ENCODE measurements at places on chromosomes 5 and 9. TPM values are rescaled to one million over a fixed set of nuclear protein-coding genes. Genes with fewer than 3 reads are reported as not detected.

- no peak for DNase-seq
These were observed 61.7 kb upstream of the IFNK start for GRCh38 chr9:27462434-27462833.

DNA sequence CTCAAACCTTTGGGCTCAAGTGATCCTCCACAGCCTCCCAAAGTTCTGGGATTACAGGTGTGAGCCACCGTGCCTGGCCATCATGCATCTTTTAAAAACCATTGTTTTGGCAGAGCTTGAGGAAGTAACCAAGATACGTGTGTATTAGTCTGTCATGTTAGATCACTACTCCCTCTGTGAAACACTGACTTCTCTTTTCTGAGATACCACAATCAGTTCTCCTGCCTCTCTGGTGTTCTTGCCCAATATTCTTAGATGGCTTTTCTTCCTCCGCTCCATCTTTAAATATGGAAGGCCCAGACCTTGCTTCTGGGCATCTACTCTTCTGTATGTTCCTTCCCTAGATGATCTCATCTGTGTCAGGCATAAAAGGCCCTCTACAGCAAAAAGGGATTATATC lies 14.2 kb upstream of the CCNB1 start:
- DNase-seq, result no peak

GRCh38 chr9:131851414-131851813 lies 111.5 kb upstream of the RAPGEF1 start:
- DNase-seq, result no peak

NELFB gene
- total RNA-seq, result 57.9 TPM

DNA sequence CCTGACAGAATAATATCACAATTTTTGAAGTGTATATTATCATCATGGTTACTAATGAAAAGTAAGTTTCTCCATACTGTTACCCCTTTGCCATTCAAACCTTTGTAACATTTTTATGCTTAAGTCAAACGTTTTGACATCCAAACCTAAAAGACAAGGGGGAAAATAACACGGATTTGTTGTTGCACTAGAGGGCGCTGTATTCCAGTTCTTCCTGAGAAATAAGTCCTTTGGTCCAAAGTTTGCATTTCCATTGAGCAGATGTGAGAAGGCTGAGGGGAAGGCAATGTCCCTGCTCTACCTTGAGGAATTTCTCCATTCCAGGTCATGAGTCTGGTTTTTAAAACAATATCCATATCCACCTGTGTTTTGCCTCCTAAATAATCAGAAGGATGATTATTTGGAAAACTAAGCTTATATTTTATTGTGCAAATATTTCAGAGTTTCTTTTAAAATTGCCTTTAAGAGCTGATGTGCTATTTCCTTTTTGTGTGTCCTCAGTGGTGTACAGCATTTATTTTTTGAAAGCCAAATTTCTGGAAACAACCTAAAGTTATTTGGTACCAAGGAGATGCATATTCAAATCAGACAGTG lies 9.7 kb downstream of the LECT2 start:
- DNase-seq, result peak; percentile 19

- no peak for DNase-seq
These were observed 176.9 kb downstream of the DENND1A start for GRCh38 chr9:123753016-123753415.

DNA sequence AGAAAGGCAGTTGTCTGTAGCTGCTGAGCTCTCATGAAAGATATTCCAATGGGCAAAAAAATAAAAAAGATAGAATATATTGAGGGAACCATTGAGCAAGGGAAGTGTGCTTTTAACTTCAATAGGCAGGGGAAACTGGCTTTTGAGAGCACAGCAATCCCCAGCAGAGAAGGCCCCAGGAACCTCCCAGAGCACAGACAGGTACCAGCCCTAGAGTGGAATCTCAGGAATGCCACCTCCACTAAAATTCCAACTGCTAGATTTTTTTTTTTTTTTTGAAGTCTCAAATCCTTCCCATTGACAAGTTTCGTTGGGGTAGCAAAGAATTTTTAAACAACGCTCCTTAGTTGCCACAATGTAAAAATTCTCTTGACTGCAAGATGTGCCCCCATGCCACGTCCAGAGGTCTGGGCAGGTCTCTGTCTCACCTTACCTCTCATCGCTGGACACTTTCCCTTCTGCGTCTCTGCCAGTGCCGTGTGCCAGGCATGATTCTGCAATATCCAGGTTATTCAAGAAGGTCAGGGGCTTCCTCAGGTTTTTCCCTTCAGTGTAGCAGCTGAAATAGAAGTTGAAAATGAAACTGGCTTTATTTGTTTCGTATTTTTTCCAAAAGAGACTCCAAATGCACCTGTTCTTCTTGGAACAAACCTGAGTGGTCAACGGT lies 64.2 kb upstream of the IRX1 start:
- DNase-seq, result no peak

- no peak for DNase-seq
These were observed 239.9 kb downstream of the FAM114A2 start for GRCh38 chr5:153798830-153799229.

DNA sequence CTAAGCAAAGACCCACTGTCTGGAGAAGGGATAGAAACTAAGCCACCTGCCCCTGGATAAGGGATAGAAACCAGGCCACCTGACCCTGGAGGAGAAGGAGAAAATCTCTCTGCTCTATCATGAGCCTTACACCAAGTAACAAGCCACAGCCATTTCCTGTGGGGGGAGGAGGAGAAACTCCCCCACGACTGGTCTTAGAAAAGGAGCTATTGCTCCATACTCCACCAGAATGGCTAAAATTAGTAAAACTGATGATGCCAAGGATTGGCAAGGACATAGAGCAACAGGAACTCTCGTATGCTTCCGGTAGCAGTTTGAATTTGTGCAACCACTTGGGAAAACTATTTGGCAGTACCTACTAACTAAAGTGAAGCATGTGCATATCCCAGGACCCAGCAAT lies 70.8 kb downstream of the ACTL7B start:
- DNase-seq, result no peak

DNA sequence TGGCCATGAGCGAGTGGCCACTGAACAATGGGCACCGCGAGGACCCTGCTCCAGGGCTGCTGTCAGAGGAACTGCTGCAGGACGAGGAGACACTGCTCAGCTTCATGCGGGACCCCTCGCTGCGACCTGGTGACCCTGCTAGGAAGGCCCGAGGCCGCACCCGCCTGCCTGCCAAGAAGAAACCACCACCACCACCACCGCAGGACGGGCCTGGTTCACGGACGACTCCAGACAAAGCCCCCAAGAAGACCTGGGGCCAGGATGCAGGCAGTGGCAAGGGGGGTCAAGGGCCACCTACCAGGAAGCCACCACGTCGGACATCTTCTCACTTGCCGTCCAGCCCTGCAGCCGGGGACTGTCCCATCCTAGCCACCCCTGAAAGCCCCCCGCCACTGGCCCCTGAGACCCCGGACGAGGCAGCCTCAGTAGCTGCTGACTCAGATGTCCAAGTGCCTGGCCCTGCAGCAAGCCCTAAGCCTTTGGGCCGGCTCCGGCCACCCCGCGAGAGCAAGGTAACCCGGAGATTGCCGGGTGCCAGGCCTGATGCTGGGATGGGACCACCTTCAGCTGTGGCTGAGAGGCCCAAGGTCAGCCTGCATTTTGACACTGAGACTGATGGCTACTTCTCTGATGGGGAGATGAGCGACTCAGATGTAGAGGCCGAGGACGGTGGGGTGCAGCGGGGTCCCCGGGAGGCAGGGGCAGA lies 53.3 kb downstream of the JADE2 start:
- no peak for DNase-seq

GRCh38 chr5:177431317-177432142 lies 5.1 kb downstream of the GRK6 start:
- DNase-seq, result peak; percentile 84

DNA sequence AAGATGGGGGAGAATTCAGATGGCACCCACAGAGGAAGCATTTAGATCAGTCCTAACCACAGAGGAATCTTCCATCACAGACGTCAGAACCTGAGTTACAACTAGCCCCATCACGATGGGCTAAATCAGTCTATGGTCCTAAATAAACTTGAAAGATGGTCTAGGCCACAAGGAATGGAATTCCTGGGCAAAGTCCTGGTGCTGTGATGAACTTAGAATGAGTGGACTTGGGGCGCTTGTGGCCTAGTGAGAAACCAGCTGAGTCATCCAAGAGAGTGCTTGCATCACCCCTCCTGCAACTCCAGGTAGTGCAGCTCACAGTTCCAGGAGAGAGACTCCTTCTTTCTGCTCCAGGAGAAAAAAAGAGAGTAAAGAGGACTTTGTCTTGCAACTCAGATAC lies 722.9 kb upstream of the RGMB start:
- DNase-seq, result no peak

- DNase-seq, result no peak
These were observed 14.9 kb downstream of the IRX4 start for GRCh38 chr5:1867815-1868143.

TRIM23 gene
- 5.6 TPM for total RNA-seq

PDE6A gene
- total RNA-seq, result not detected

KIF20A gene
- total RNA-seq, result 55.5 TPM

DNA sequence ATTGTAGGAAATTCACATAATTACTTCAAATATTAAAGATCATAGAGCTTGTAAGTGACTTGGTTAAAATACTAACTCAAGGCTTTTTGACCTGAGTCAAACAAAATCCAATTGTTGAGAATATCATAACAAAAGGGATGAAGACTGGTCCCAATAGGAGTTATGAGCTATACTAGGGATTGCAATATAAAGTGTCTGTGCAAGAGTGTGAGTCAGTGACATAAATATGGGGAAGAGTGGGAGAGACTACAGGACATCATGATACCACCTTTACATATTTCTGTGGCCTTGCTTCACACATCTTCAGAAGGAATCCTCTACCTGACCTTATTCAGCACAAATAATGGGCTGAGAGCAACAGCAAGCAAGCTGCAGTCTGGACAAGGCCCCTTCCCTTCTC lies 180.9 kb upstream of the SLC24A2 start:
- no peak for DNase-seq

GBA2 gene
- total RNA-seq, result 30.4 TPM

BTNL8 gene
- total RNA-seq, result not detected

GRCh38 chr5:142466195-142466971 lies 141.6 kb upstream of the SPRY4 start:
- DNase-seq, result peak; percentile 38

DNA sequence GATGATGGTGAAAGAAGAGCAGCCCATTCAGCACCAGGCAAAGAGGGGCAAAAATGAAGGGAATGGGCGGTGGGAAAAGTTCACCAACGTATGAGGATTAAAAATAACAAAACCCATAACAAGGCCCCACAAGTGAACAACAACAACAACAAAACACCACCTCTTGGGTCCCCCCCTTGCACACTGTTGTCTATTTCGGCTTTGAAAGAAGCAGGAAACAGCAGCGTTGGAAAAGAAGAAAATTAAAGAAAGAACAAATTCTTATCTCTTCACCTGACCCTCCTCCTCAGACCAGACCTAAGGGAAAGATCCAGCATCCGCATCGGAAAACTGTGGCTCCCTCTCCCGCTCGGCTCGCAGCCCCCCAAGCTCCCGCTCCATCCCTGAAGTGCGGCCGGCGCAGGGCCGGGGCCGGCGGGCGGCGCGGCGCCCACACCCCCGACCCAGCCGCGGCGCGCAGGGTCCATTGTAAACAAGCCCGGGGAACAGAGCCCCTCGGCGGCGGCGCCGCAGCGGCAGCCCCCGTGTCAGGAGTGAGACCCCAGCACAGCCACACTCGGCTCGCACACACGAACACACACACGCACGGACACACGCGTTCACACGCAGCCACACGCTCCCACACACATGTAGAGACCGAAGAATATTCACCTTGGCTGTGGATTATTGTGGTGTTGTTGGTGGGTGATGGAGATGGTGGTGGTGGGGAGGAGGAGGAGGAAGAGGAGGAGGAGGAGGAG lies 535 bp downstream of the RFX3 start:
- DNase-seq, result peak; percentile 27

FOXI1 gene
- not detected for total RNA-seq

- DNase-seq, result no peak
These were observed 141.7 kb downstream of the TARS1 start for GRCh38 chr5:33582417-33582816.

GRCh38 chr9:23379842-23380241 lies 446.2 kb downstream of the ELAVL2 start:
- no peak for DNase-seq

SLC6A7 gene
- not detected for total RNA-seq

PCDHB6 gene
- not detected for total RNA-seq

- no peak for DNase-seq
These were observed 8.6 kb upstream of the PRRX2 start for GRCh38 chr9:129656795-129657390.

DNA sequence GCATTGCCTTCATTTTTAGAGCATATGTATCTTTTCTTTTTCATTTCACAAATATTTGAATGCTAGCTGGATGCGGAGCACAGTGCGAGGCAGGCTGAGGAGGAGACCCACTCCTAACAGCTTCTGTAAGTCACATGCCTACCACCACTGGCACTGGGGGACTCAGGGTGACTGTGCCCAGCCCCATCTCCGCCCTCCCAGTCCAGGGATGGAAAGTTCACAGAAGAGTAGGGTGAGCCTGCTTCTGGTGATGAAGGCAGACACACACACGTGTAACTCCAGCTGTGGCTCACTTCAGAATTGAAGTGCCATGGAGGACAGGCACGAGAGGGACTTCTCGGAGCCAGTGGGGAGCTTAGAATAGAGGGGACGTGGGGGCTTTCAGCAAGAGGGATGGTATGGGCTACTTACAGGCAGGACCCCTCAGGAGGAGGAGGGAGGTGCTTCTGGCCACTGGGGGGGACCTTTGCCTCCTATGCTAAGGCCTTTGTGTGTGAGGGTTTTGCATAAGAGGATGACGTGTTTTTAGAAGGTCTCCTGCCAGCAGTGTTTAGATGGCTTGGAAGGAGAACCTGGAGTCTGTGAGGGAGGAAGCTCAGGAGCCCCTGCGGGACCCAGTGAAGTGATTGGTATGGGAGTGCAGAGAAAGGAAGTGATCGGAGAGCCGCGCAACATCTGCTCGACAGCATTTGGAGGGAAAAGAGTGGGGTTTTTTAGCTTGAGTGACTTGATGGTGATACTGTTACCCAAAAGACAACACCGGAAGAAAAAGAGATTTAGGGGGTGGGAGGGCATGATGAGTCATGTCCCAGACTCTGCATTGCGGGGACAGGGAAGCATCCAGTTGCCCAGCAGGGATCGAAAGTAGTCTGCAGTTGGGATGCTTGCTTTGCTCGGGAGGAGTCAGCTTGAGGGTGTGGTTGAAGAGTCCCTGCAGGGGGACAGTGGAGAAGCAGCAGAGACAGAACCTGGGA lies 163.5 kb upstream of the OTULINL start:
- no peak for DNase-seq

DNA sequence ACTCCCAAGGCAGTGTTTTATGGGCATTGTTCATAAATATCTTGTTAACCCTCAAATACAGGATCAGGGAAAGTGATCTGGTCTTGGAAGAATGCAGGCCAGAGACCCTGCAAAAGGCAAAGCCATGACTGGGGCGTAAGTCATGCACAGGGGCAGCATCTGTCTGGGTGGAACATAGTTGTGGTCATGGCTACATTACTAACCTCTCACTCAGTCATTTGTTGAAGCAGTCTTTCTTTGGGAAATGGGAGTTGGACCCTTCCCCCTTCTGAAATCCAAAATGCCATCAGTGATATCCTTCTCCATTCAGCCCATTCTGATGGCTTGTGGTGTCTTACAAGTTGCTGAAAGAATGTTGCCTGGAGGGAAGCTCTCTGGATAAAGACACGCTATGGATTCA lies 68.1 kb downstream of the GDNF start:
- no peak for DNase-seq

PDGFRB gene
- 0.21 TPM for total RNA-seq

AGPAT2 gene
- 16.3 TPM for total RNA-seq

GRCh38 chr9:124199474-124199873 lies 58.3 kb upstream of the NEK6 start:
- no peak for DNase-seq

ADGRD2 gene
- total RNA-seq, result not detected

Measured in activated CD4-positive, alpha-beta memory T cell treated with anti-CD3 and anti-CD28 coated beads for 36 hours (primary cell).